ENCODE measurements at places on chromosomes 2 and 18.
A peak's percentile ranks its signal among the peaks of the same experiment; 100 is the strongest.

DNA sequence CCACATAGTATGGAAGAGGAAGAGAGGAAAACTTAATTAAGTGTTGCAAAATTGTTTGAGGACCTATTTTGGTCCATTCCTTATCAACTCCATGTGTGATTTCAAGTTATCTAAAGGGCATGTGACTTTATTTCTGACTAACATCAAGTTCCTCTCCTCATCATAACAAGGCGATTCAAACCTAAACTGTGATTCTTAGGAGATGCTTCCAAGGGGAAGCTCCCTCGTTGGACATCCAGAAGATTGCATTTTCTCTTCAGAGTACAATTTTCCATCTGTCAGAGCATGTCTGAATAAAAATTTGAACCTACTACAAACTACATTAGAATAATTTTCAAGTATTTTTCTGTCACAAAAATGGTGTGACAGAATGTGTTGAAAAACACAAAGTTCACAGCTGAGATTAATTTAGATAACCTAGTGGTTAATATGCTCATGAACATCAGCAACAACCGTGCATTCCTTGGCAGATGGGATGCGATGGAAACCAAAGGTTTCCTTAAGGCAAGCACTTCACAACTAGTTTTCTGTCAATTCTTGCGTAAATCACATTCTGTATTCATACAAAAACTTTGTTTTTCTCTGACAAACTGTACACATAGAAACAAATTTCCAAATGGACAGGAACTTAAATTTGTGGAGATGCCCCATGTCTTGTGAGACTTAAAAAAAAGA, 4.2 kb downstream of the SFT2D3 start:
- no peak for DNase-seq

- DNase-seq, result no peak
Measured at GRCh38 chr2:47771211-47771610, 11.7 kb upstream of the MSH6 start.

DNA sequence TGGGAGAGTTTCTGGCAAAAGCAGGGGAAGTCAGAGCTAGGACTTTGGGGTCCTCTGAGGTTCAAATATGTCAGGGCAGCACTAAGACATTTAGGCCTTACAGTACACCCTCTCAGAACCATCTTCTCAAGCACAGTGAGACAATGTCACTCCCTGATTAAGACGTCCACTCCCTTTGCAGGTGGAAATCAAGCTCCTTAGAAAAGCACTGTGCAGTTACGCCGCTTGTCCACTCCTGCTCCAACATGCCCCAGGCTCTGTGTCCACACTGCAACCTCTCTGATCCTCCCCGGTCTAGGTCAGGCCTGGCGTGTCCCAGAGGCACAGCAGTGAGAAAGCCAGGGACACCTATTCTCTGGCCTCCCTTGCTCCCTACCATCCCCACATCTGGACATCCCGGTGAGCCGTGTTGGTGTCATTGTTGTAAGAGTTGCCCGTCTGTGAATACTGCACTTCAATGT, 528.6 kb upstream of the ID2 start:
- no peak for DNase-seq

DNA sequence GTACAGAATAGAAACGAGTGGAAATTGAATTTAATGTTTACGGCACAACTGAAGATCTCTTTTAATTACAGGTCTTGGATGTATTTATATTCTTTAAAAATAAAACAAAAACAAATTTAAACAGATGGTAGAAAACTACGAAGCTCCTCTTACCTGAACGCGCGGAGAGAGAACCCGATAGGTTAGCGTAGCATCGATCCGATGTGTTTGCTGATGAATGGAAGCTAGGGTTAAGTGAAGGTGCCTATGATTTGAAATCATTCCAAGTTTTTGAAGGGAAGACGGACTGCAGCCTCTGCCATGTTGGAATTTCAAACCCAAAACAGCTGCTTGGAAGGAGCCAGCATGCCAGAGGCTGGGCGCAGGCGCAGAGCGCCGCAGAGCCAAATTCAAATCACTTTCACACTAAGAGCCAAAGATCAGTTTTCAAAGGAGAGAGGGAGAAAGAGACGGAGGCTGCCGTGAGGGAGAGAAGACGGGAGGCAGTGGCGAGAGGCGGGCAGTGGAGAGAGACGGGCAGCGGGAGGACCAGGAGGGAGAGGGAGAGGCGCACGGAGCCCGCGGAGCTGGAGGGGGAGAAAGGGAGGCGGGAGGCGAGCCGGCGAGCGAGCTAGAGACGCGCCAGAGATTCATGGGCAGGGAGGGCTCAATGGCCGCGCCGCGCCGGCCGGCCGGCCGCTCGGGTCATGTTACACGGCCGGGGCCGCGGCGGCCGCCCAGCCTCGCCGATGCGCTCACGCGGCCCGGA, at the start of gene FIGN:
Gene FIGN (minus strand): TSS at position 324 of the 748 bp plus-strand sequence. CDS start 1,081 bp downstream, outside the sequence.
- DNase-seq, result peak; percentile 94

GRCh38 chr2:113872201-113872600, 17.7 kb upstream of the ACTR3 start:
- DNase-seq, result no peak

DNA sequence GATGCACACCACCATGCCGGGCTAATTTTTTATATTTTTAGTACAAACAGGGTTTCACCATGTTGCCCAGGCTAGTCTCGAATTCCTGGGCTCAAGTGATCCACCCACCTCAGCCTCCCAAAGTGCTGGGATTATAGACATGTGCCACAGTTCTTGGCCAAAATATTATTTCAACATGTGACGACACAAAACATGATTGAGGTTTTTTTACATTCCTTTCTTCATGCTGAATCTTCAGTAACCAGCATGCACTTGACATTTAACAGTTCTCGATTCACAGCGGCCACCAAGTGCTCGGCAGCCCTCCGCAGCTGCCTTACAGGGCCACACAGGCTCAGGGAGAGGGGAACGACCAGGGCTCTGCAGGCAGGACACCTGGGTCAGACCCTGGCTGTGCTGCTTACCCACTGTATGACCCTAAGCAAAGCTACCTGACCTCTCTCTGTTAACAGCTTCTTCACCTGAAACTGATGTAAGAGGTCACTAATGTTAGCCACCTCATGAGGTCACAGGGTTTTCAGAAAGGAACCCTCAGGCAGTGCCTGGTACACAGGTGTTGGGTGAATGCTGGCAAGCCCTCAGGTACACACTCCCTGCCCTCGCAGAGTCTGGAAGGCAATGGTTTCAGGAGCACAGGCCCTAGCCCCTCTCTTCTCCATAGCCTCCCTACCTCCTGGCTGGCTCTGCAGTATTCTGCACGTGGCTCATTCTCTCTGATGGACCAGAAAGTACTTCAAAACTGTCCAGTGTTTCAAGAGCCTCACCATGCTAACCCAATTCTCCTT, 25.7 kb downstream of the TUBB6 start:
- no peak for DNase-seq

- DNase-seq, result no peak
Measured at GRCh38 chr2:85716346-85716914, 22.3 kb downstream of the GNLY start.

DNA sequence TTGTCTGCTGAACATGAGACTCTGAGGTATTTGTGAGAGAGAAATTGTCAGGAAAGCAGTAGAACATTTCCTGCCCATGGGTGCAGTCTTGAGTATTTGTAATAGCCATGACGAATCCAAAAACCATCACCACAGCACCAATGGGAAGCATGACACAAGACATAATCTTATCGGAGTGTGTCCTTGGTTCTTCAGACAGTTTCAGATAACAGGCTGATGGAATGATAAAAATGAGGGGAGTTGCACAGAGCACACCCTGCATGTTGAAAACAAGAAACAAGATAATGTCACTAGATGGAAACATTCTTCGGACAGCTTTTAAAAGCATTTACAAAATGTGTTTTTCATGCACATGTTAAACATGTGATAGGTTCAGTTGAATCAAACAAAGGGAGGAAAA, 56.9 kb downstream of the SLC38A11 start:
- no peak for DNase-seq

DNA sequence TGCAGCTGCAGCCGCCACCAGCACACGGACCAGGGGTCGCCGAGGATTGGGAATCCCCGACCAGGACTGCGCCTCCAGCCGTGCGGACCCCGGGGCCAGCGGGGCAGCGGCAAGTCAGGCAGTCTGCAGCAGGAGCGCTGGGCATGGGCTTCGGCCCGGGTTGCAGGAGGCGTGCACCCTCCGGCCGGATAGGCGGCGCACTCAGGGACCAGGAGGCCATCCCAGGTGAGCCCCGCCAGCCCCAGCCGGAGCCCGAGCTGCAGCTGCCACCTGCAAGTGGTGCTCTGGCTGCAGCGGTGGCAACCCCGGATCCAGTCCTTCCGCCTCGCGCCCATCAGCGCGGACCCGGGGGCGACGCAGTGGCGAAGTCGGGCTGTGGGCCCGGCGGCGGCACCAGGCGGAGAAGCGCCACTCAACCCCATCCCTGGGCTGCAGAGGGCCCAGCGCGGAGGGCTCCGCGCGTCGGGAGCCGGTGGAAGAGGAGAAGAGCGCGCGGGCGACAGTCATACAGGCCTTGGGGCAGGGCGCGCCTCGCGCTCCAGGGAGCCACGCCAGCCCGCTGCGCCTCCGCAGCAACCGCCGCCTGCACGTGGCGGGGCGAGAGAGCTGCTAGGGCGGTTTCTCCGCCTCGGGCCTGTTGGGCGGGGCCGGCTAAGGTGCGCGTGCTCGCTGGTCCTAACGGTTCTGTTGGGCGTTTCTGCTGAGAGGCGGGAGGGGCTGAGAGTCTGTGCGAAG, 73.8 kb downstream of the RPIA start:
- DNase-seq, result peak; percentile 68

DNA sequence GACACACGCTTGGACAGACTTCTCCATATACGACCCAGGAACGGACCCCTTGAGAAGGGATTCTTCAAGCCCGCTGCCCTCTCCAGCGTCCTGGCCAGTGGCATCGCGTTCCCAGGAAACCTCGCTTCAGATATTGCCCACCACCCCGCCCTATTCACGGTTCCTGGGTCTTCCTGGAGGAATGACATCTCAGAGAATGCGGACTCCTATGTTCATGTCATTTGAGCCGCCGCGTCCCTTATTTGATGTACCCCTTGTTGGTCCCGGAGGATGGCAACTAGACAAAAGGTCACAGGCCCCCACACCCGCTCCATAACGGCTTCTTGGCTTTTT, 588 bp upstream of the CCDC93 start:
- no peak for DNase-seq

- DNase-seq, result no peak
Measured at GRCh38 chr2:112866128-112866835, 29.7 kb upstream of the IL1B start.

GRCh38 chr2:182020286-182021070, 34.8 kb downstream of the PPP1R1C start:
- DNase-seq, result no peak

DNA sequence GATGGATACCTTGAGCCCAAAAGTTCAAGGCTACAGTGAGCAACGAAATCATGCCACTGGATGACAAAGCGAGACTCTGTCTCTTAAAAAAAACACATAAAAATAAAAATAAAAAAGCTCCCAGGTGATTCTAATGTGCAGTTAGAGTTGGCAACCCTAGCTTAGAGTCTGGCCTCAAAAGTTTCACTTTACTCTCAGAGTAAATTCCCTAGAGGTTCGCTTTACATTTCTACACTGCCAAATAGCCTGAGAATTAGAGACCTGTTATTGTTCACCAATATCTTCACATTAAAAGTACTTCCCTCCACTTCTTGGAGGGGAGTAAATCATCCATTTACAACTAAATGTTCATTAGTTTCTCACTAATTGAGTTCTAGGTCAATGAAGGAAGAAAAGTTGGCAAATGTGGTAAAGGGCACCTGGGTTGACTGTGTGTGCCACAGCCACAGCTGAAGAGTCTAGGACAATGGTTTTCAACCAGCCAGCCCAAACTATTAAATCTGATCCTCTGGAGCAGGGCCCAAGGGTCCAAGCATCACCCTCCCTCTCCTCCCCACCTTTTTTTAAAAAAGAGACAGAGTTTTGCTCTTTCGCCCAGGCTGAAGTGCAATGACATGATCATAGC, 15.2 kb upstream of the TMEM37 start:
- DNase-seq, result no peak

DNA sequence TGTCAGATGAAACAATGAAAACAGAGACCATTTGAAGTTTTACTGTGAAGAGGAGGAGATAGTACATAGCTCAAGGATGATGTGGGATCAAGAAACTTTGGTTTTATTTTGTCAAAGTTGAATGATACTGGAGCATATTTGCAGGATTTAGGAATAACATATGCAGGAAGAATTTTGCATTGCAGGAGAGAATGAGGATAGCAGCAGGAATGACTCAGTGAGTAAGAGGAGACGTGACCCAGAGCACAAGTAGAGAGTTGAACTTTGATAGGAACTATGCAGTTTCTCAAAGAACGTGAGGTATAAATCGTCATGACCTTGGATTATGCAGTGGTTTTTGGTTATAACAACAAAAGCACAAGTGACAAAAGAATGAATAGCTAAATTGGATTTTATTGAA, 47.7 kb downstream of the MAPRE2 start:
- DNase-seq, result no peak

- DNase-seq, result peak; percentile 6
Measured at GRCh38 chr2:37875403-37875906, 49.6 kb upstream of the RMDN2 start.

DNA sequence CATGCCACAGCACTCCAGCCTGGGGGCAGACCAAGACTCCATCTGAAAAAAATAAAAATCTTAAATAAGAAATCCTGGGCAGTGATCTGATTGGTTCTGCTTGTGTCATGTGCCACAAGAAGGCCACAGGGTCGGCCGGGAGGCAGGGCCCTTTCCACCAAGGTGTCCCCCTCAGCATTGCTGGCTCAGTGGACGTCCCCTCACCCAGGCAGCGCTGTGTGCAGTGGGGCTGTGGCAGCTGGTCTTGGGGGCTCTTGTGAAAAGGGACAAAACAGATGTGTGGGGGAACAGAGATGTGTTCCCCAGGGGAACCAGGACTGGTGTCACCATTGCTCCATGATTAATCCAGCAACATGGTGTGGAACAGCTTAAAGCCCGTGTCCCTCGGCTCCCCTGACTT, 60.5 kb downstream of the HS6ST1 start:
- DNase-seq, result no peak

GRCh38 chr2:171081649-171082111, 79.0 kb downstream of the TLK1 start:
- no peak for DNase-seq

GRCh38 chr18:13511961-13512577, 214.3 kb downstream of the FAM210A start:
- no peak for DNase-seq

GRCh38 chr2:159444754-159445153, 158.3 kb upstream of the WDSUB1 start:
- DNase-seq, result no peak

- no peak for DNase-seq
Measured at GRCh38 chr2:201298462-201299052, 38.2 kb downstream of the CASP8 start.

- DNase-seq, result no peak
Measured at GRCh38 chr2:106825161-106825560, 60.8 kb downstream of the ST6GAL2 start.

GRCh38 chr2:53170466-53170865, 597.1 kb upstream of the CHAC2 start:
- no peak for DNase-seq

GRCh38 chr2:107072150-107072940, 186.4 kb upstream of the ST6GAL2 start:
- no peak for DNase-seq
